ENCODE measurements at places on chromosomes 6 and 20.
A peak's percentile ranks its signal among the peaks of the same experiment; 100 is the strongest.

- DNase-seq = no peak
Measured at GRCh38 chr20:15374682-15375081, 1037.3 kb upstream of the FLRT3 start.

GRCh38 chr6:21109391-21110178 lies 484.0 kb upstream of the SOX4 start:
- no peak for DNase-seq

DNA sequence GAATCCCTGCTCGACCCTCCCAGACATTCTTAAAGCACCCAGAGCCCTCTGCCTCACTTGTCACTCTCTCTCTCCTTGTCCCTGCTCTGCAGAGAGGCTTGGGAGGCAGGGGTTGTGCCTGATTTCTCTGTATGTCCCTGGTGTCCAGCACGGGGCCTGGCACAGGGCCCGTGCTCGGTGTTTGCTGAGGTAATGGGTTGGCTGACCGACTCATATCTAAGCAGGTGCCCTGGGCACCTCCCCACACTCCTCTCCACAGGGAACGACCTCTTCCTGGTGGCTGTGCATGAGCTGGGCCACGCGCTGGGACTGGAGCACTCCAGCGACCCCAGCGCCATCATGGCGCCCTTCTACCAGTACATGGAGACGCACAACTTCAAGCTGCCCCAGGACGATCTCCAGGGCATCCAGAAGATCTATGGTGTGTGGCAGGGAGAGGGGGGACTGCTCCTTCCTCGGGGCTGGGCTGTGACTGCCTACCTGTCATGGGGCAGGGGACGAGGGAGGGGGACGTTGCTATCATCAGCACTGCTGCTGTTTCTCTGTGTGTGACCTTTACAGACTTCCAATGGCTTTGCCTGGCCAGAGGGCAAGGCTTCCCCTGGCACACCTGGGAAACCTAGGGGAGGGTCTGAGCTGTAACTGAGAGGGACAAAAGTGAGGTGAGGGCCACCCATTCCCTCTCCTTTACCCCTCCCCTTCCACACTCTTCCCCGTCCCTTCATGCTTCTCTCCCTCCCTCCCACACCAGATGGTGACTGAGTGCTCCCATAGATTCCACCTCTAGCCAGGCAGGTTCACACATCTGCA lies 14.2 kb downstream of the MMP24OS start:
- no peak for DNase-seq

DNA sequence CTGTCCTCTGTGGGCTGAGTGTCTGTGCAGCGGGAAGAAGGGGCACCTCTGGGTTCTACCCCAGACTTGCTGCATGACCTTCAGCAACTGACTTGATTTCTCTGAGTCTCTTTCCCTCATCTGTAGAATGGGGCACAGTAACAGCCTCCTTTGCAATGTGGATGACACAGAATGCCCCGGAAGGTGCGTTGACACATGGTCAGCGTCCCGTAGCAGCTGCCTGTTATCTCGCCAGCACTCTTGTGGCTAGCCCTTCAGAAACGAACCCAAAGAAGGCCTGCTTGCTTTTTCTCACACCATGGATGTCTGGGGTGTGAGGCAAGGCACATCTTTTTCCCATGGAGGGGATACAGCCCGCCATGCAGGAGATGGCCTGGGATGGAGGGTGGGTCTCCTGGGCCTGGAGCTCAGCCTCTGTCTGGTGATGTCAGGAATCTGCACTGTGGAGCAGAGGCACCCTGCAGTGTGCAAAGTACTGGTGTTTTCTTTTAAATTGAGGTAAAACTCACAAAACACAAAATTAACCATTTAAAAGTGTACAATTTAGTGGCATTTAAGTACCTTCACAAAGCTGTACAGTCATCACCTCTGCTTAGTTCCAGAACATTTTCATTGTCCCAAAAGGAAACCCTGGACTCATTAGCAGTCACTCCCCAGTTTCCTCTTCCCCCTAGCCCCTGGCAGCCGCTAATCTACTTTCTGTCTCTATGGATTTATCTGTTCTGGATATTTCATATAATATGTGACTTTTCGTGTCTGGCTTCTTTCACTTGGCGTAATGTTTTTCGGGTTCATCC lies 59.8 kb upstream of the FAM83D start:
- no peak for DNase-seq

DNA sequence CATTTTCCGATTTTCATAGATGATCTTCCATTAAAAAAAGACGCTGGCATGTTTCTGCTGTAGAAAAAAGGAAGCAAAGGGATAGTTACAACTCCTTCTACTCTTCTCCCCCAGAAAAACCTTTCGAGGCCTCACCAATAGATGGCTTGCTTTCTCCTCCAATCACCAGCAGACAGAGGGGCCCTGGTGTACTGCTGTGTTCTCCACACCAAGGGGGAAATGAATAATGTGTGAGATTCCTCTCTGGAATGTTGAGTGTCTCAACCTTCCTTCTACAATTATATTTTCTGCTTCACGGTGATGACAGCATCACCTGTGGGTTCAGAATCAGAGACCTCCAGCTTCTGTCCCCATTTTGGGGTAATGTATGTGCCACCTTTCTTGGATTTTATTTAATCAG lies 185.7 kb upstream of the FLRT3 start:
- no peak for DNase-seq

GRCh38 chr20:47638851-47639250 lies 137.2 kb downstream of the NCOA3 start:
- no peak for DNase-seq

DNA sequence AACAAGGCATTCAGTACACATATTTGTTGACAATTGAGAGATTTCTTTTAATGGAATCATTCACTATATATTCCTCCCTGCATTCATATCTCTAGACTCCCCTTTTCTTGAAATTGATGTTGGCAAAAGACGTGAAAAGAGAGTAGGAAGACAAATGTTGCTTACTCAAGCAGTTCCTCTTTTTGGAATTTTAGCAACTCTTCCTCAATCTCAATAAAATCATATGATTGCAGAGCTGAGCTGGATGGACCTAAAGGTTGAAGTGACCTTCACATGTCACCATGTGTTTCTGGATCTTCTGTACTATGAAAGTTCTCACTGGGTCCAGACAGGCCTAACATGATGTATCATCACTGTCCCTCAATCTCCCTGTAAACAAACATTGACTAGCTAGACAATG lies 18.6 kb downstream of the ADGRF1 start:
- DNase-seq = no peak

DNA sequence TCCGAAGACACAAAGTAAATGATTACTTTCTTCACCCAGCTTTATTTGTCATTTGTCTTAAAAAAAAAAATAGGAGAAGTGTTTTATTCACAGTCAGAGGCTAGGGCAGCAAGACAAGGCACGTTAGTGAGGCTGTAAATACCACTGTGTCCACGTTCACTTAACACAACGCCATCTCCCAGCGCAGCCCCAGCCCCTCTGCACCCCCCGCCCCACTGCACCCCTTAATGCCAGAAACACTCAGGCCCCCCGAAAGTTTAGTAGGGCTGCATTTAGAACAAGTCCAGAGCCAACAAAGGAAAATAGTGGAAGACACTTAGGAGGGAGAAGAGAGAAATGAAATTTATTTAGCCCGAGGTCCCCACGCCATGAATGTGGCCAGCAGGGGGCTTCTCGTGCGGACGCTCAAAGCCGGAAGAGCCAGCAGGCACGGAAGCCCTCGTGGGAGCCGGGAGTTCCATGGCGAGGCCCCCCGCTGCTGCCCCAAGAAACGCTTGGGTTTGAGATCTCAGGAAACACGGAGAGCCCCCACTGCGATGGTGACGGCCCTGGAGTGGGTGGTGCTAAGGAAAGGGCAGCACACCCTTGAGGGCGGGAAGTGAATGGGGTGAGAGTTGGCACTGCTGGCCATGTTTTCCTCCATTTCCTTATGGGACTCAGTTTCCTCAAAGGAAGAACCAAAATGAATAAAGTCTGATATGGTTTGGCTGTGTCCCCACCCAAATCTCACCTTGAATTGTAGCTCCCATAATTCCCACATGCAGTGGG lies 50.2 kb downstream of the IYD start:
- DNase-seq = peak; percentile 75

DNA sequence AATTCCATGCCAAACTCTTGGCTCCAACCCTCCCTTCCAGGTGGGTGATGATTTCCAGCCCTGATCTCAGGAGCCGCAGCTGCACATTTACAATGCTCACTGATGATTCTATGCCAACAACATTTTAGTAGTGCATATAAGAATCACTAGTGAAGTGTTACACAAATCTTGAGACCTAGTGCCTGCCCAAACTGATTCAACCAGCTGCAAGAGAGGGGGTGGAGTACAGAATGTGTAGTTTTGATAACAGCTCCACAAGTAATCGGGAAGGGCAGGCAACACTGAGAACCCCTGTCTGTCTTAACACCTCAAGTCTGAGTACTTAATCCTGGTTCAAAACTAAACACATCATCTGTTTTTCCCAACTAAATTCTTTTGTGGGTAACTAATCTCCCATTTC lies 91.7 kb downstream of the PRDM1 start:
- DNase-seq = no peak

- DNase-seq = peak; percentile 39
Measured at GRCh38 chr6:128365520-128366160, 154.8 kb downstream of the PTPRK start.

GRCh38 chr20:31562241-31562640 lies 42.8 kb upstream of the ID1 start:
- no peak for DNase-seq

- DNase-seq = no peak
Measured at GRCh38 chr6:29850011-29850553, 22.5 kb downstream of the HLA-G start.

DNA sequence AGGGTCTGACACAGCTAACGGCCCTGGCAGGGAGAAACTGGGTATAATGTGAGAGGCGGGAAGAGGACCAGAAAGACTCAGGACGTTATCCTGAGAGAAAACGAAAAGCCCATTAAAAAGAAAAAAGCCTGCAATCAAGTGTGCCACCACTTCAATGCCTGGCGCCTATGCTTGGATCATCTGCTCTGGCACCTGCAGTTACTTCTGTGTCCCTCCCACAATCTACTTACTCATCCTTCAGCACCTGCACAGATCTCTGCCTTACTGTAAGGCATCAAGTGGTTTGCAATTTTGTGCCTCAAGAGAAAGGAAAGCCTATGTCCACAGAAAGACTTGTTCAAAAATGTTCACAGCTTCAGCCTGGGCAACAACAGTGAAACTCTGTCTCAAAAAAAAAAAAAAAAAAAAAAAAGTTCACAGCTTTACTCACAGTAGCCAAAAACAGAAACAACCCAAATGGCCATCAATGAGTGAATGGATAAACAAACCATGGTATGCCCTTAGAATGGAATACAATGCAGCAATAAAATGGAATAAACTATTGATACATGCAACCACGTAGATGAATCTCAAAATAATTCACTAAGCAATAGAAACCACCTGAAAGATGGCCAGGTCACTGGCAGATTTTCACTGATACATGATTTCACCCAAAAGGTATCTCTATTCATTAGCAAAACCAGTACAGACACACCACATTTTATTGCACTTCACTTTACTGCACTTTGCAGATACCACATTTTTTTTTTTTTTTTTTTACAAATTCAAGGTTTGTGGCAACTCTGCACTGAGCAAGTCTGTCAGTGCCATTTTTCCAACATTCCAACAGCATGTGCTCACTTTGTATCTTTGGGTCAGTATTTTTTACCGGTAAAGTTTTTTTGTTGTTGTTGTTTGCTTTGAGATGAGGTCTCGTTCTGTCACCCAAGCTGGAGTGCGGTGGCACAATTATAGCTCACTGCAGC lies 48.6 kb downstream of the ABHD12 start:
- no peak for DNase-seq

DNA sequence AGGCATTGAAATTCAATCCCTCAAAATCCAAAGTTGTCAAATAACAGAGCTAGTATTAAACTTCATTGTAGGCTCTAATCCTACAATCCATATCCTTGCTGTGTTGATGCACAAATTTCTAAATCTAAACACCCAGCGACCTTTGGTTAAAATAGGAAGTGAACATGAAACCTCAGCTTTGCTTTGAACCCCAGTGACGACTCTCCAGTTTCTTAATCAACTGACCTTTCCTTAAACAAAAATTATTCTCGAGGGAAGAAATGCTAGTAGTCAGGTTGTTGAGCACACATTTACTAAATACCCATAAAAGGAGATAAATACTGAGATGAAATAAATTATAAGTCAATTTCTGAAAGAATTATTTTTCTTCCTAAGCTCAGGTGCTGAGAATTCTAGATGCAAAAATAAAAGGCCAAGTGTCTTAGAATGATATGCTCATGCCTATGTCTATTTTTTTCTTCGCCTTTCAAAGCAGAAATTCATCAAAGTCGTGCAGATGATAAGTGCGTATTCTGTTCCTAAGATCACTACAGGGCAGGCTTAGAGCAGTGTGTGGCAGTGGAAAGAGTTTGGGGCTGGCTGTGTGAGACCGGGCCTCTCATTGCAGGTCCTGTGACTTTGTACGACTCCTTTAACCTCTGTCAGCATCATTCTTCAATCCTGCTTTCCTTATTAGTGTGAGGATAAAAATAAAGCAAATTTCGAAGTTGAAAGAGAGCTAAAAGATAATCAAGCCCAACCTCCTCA lies 208.7 kb downstream of the PRL start:
- DNase-seq = no peak

DNA sequence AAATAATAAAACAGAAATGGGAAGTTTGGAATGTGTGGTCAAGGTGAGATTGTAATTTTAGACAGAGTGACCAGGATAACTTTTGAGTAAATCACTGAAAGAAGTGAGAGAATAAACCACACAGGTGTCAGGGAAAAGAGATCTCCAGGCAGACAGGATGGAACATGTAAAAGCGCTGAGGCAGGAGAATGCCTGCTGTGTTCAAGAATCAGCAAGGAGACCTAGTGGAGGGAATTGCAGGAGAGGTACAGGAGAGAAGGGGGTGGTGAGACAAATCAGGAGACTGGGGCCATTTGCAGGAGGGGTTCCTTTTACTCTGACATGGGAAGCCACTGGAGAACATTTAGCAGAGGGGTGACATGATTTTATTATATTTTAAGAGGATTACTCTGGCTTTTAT lies 456.7 kb downstream of the NKAIN2 start:
- DNase-seq = no peak

GRCh38 chr20:33785503-33785902 lies 25.6 kb upstream of the CHMP4B start:
- DNase-seq = no peak

DNA sequence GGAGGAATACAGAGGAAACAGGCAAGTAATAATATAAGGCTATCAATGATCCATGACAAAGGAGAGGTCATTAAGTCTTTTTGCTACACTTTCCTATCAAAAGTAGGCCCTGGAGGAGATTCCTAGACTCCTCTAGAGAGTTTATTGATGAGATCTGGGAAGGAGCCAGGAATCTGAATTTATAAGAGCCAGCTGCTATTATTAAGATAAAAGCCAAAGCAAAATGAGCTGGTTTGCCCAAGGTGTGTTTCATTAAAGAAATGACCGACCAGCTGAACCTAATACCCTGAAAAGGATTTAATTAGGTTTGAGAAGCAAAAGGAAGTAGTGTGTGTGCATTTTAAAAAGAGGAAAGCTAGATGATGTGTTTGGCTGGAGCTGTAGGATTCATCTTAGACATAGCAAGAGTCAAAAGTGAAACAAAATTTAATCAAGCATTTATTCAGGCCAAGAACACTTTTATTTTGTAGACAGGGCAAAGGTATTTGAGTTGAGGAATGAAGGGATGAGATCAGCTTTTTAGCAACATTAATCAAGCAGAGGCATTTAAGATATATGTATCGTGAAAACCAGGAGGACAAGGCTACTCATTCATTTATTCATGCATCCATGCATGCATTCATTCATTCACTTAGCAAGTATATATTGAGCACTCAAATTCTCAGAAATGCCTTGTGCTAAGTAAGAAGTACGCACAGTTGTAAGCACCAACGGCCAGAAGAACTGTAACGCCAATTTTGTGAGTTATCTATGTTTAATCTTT lies 43.5 kb upstream of the SCAF8 start:
- DNase-seq = no peak

- no peak for DNase-seq
Measured at GRCh38 chr20:4850960-4851359, 129.3 kb downstream of the PRND start.

Data from colonic mucosa (tissue), 4 donors.